SK-MEL-5 (cell line): ENCODE measurements at places on chromosomes 4 and X. TPM values are rescaled to one million over a fixed set of nuclear protein-coding genes. Genes with fewer than 3 reads are reported as not detected.
A peak's percentile ranks its signal among the peaks of the same experiment; 100 is the strongest.

- DNase-seq = no peak
Observed at GRCh38 chrX:148043271-148043855, 62.2 kb downstream of the FMR1NB start.

DNA sequence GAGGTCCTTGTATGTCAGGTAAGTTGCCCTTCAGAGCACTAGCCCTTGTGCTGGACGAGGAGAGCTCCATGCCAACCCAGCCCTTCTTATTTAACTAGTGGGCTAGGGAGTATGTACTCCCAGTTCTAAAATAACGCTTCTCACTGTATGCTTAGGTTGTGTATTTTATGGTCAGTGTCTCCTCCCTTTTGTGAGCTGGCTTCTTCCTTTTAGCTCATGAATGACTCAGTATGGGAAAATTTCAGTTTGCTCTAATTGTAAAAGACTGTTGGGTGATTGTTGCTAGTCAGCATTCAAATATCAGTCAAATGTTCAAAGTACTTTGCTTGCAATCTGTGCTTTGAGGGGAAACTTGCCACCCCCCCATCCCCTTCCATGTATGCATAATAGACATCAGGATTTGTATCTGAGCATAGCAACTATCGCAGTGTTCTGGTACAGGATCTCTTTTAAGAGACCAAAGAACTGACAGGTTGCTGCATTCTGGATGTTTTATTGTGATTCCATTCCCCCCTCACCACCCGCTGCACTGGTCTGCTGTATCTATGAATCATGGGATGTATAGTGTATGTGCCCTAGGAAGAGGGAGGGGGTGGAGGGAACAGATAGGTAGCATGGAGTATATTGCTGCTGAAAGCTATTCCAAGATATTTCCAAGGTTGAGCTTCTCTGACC is 34.7 kb downstream of the DLG3 start:
- no peak for DNase-seq

DNA sequence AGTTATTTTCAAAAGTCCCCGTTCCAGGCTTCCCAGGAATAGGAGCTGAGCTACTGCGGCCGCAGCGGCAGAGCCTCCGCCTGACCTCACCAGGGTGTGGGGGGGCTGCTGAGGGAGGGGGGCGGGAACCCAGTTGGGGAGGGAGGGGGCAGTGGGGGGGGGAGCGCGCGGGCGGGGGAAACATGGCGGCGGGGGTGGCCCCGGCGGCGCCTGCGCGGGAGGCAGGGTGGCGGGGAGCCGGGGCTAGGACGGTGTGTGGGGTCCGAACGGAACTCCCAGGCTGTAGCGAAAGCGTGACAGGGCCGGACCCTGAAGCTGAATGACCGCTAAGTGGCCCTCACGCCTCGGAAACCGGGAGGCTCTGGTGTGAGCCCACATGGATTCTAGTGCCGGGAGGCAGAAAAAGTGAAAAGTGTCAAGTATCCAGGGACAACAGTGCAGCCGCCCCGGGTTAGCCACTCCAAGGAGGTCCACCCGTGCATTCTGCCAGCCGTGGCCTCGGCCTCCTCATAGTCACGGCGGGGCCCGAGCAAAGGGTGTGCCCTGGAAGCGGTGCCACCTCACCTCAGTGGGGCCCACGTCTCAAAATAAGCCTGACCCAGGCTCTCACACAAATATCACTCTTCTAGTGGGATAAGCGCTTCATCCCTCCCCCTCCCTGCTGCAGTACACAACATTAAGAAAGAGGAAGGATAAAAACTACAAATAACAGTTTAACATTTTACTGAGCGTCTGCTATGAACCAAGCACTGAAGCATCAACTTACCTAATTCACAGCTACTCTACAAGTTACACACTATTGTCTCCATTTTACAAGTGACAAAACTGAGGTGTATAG is at the start of gene KLHL13:
Gene KLHL13, minus strand, starts transcription at position 98 of the 838 bp plus-strand sequence. CDS start 88,337 bp downstream, outside the sequence.
- DNase-seq = peak; percentile 23

DNA sequence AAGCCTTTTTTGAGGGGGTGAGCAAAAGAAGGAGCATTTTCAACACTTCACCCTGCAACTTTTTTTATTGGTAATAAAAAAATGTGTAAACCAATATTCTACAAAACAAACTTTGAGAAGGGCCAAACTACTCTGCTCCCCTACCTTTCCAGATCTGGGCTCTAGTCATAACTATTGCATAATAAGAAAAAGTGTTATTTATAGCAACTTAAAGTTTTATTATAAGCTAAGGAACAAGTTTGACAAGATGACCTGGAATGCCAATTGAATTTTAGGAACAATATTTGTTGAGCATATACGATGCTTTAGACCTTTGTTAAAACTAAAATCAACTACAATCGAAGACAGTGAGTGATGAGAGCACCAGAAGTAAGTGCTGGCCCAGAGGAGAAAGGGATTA is 409.6 kb downstream of the IL15 start:
- no peak for DNase-seq

The HSFX1 gene
- total RNA-seq = 0.74 and 0.85 TPM in 2 replicates

The ATG4A gene
- total RNA-seq = 7.9 and 9.0 TPM in 2 replicates
